ENCODE measurements at places on chromosomes 5 and 9. TPM values are rescaled to one million over a fixed set of nuclear protein-coding genes. Genes with fewer than 3 reads are reported as not detected.

DNA sequence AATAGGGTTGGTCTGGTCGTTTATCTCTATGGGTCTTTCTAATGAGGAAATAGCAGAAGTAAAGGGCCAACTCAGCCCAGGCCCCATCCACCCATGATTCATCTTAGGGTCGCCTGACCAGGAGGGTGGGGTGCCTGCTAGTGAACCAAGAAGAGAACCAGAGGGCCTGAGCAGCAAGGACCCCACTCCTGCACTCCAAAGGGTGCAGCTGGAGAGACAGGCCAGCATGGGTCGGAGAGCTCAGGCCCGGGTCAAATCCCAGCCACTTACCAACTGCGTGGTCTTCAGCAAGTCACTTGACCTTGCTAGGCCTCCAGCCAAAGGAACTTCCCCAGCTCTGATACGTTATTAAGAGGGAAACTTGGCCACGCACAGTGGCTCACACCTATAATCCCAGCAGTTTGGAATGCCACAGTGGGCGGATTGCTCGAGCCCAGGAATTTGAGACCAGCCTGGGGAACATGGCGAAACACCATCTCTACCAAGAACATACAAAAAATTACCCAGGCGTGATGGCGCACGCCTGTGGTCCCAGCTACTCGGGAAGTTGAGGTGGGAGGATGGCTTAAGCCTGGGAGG, 4.3 kb downstream of the BBLN start:
- DNase-seq, result no peak

GRCh38 chr9:1018121-1018520, 32.0 kb upstream of the DMRT2 start:
- peak; percentile 41 for DNase-seq

- DNase-seq, result no peak
These were observed 52.4 kb downstream of the CDC14B start for GRCh38 chr9:96567203-96567700.

- DNase-seq, result peak; percentile 85
These were observed 326.5 kb downstream of the ZSWIM6 start for GRCh38 chr5:61658592-61659008.

DNA sequence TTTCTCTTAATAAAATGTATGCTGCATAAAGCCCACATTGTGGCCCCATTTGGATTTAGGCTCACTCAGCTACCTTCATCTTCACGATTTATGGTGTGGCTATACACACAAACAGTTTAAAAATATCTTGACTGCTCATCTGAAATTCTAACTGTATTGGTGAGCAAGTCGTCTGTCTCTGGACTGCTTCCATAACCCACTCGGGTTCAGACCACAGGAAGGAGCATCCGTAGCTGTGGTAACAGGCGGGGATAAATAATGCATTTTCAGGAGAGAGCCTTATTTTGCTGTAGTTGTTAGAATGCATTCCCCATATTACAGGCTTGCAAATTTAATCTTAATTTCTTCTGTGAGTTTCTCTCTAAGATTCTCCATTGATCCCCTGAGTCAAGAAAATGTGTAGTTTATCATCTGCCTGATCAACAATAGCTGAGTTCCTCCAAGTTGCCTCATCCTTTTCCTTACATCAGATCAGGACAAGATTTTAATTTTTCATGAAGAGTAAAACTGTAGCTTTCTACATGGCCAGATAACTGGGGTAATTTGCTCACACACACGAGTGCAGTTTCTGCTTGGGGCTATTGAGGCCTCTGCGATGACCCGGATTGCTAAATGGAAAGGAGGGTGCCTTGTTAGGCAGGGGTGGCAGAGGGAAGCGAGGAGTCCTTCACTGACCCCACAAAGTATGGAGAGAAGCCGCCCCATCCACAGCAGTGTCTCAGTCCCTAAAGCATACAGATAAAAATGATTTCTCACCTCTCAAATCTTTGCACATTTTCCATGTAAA, 133.9 kb downstream of the FSTL4 start:
- DNase-seq, result no peak

GRCh38 chr5:142753116-142753631, 17.0 kb upstream of the ARHGAP26 start:
- peak; percentile 97 for DNase-seq

Gene PCDHB12
- total RNA-seq, result 2.4 TPM

DNA sequence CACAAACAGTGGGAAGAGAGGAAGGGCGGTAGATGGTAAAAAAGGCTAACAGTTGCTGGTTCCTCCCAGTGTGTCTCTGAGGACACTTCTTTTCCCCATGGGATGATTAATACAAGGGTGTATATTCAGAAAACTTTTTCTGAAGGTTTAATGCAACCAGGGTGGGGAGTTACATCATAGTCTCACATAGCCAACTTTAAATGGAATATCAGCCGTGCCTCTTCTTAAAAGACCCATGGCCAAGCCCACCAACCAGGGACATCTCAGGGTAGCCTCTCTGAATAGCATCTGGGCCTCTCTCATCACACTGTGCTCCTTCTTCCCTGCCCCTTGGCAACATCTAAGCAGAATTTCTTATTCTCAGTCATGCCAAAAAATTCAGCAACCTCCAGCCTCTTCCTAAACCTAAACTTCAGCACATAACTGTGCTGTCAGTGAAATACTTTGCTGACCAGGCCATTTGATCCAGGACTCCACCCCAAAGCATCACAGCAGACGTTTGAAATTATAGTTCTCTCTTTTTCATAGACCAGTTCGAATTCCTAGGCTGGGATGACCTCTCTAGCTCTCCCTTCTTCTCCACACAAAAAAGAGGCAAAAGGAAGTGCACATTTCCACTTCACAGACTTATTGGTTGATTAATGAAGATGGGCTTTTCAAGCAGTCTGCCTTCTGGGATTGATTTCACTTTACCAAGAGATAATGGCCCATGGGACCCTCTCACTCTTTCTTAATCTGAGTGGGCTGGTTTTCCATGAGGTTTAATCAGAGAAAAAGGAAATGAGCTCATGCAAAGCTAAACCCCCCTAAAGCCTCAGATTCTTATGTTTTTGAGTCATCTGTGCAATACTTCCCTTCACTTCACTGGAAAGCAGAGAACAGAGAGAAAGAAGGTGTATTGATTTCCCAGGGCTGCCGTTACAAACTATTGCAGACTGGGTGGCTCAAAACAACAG, 85.1 kb upstream of the RAI14 start:
- DNase-seq, result no peak

- no peak for DNase-seq
These were observed 42.7 kb upstream of the NCS1 start for GRCh38 chr9:130129432-130130061.

All from thyroid gland (tissue), 4 donors.